Esophagus mucosa (tissue), 1 donor: ENCODE measurements at places on chromosomes 12 and 14. TPM values are rescaled to one million over a fixed set of nuclear protein-coding genes. Genes with fewer than 3 reads are reported as not detected.

HOXC9 gene
- 1.2 TPM for total RNA-seq

- no peak for ATAC-seq
Observed at GRCh38 chr12:72448089-72448488, 175.9 kb downstream of the TRHDE start.

DNA sequence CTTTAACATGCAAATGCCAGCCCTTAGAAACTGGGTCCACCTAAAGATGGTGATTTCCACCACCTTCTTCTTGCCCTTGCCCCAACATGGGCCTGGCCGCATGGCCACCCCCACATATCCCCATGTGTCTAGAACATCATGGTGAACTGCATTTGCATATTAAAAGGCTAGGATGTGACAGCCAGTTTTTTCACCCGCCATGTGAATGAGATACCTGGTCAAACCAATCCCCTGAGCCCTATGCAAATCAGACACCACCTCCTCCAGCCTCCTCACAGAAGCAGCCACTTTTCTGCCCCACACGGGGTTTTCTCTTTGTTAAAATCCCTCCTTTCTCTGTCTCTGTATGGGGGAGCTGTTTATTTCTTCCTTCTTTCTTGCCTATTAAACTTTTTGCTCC lies 1322.5 kb downstream of the FSCB start:
- no peak for ATAC-seq

DNA sequence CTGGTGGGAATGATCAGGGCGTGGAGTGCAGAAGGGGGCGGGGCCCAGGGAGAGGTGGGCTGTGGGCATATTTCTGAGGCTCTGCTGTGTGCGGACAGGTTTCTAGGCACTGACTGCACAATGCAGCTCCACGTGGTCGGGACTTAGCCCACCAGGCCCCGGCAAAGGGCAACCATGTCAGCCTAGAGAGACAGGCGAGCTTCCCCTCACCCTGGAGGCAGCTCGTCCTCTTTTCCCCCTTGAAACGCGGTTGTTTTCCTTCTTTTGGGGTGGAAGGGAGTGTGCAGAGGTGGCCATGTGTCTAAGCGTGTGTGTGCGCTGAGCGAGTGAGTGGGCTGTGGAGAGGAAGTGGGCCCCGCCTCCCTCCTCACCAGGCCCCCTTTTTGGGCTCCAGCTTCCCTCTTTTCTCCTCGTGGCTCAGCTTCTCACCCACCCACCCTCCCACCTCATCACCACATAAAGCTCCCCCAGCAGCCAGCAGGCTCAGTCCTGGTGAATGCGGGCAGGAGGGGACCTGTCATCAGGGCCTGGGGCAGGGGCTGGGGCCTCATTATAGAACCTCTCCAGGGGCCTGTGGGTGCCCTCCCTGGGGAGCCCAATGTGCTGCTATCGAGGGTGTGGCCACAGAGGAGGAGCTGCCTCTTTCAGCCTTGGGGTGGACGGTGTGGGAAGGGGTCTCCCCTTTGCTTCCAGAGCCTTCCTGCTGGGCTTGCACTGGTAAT lies 22.0 kb downstream of the LRTM2 start:
- ATAC-seq: no peak

GRCh38 chr14:102212845-102213244 lies 73.1 kb downstream of the WDR20 start:
- ATAC-seq: no peak

- ATAC-seq: no peak
Observed at GRCh38 chr12:31004666-31005065, 69.0 kb upstream of the DDX11 start.

- ATAC-seq: no peak
Observed at GRCh38 chr12:83092606-83093005, 405.9 kb downstream of the TMTC2 start.
